ENCODE measurements at places on chromosomes 7 and 10.

GRCh38 chr7:127955051-127955531, 76.1 kb downstream of the LRRC4 start:
- DNase-seq: no peak

- DNase-seq: no peak
These were observed 704.9 kb upstream of the AUTS2 start for GRCh38 chr7:68893411-68893810.

GRCh38 chr10:128529225-128529624, 403.0 kb upstream of the MKI67 start:
- DNase-seq: no peak

DNA sequence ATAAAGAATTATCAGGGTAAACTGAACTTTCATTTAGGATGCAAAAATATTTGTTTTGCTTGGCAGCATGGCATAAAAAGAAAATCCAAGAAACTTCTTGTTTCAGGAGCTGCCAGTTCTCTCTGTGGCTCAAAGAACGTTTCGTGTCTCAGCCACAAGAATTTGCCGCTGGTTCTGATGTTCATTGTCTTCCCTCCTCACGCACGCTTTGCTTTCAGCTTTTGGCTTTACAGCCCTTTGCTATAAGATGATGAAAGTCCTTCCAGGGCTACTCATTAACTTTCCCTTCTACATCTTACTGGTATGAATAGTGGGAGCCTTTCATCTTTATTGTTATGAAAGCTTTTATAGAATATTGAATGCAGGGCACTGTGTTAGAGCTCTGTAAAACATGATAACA, 124.7 kb downstream of the BICC1 start:
- DNase-seq: no peak

- DNase-seq: no peak
These were observed 48.2 kb upstream of the VIPR2 start for GRCh38 chr7:159192725-159193453.

DNA sequence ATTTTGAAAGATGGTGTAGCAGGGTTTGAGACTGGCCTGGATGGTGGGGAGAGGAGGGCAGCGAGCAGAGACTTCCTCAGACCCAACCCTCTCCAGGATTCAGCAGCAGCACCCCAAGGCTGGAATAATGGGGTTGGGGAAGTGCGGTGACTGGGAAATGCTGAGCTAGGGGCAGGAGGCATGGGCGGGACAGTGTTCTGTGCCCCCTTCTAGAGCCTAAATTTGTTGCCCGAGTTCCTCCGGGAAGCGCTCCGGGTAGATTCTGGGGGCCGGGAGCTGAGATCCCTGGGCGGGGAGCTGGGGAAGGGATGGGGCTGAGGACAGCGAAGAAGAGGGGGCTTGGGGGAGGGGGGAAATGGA, at the start of gene CHAT:
CHAT (plus strand) TSS at position 156 of the 360 bp plus-strand sequence; CDS start at position 309, 153 bp downstream.
- DNase-seq: no peak

DNA sequence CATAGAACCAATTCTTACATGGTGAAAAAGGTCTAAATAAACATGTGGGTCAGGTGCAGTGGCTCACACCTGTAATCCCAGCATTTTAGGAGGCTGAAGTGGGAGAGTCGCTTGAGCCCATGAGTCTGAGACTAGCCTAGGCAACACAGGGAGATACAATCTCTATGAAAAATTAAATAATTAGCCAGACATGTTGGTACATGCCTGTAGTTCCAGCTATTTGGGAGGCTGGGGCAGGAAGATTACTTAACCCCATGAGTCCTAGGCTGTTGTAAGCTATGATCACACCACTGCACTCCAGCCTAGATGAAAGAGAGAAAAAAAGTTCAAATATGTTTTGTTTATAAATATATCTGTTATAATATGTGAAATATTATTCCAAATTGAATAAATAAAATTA, 643.6 kb downstream of the IPMK start:
- DNase-seq: no peak

DNA sequence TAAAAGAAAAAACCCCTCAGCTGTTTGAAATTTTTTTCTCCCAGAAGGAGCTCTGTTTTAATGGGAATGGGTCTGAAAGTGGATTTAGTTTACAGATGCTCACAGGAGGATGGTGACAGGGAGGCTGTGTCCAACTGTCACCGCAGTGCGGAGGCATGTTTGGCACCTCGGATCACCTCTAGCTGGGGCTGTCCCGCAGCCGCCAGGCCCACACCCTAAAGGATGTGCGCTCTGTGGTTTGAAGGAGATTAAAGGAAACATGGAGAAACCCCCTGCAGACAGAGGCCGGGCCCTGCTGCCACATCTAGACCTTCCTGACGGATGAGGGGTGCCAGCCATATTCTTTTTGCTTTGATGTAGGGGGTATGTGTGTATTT, 160.6 kb downstream of the DNAJB6 start:
- DNase-seq: no peak

- no peak for DNase-seq
These were observed 121.2 kb downstream of the EMX2 start for GRCh38 chr10:117663750-117664149.

GRCh38 chr10:28677888-28678686, 766 bp downstream of the BAMBI start:
- DNase-seq: no peak

DNA sequence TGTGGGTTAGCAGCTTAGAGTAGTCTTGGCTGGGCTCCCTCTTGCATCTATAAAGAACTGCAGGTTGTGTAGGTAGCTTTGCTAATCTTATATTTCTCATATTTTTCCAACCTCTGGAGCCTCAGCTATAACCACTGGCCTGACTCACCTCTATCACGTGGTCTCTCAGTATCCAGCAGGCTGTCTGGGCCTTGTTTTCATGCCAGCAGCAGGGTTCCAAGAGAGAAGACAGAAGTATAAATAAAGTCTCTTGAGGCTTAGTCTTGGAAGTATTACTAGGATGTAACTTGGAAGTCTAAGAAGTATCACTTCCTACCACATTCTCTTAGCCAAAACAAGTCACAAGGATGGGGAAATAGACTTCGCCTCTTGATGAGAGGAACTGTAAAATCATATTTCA, 73.3 kb downstream of the WIPF3 start:
- DNase-seq: no peak

DNA sequence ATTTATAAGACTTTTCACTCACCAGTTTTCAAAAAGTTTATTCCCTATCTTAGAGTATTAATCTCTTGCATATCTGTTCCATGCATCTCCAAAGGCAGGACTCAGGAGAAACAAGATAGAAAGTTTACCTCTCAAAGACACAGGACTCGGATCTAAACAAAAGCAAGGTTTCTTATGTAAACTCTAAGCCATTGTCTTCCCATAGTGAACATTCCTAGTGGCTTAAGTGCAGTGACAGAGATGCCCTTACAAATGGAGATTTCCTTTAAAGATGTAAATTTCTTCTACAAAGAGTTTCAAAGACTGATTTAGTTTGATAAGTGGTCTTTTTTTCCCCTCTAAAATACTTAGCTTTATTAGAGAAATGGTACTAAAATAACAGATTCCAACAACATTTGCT, 209.8 kb downstream of the ACTR3B start:
- DNase-seq: no peak

DNA sequence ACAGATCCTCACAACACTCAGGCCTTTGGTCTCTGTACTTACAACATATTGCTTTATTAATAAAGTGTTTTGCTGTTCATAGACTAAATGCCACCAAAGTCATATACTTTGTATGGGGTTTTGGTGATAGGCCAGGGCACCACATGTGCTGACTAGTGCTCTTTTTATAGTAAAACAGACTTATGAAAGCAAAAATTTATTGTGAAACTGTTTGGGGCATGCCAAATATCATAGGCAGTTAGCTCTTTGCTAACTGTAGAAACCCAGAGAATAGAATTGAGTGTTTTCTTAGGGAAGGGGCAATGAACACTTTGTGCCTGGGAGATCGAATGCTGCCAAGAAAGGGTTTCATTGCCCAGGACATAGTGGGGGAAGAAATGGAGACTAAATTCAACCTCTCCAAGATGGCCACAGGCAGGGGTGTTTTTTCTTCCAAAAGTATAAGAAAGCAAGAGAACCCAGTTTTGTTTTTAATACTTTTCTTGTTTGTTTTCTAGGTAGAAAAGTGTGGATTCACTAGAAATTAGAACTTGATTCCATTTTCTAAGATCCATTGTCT, 142.7 kb downstream of the TRIL start:
- no peak for DNase-seq

DNA sequence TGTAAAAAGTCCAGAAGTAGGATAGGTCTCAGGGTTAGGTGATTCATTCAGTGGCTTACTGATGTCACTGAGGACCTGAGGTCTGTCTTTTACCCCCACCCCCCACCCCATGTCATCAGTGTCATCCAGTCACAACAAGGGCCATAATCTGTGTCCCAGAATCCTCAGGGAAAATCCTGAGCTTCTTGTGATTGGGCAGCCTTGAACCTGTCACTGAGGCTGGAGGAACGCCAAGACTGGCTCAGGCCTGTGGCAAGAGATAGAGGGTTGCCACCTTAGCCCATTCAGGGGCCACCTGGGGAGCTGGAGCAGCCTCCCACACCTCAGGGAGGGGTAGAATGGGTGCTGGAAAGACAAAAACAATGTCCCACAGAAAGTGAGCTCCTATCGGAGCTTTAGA, 29.7 kb downstream of the NUB1 start:
- no peak for DNase-seq

DNA sequence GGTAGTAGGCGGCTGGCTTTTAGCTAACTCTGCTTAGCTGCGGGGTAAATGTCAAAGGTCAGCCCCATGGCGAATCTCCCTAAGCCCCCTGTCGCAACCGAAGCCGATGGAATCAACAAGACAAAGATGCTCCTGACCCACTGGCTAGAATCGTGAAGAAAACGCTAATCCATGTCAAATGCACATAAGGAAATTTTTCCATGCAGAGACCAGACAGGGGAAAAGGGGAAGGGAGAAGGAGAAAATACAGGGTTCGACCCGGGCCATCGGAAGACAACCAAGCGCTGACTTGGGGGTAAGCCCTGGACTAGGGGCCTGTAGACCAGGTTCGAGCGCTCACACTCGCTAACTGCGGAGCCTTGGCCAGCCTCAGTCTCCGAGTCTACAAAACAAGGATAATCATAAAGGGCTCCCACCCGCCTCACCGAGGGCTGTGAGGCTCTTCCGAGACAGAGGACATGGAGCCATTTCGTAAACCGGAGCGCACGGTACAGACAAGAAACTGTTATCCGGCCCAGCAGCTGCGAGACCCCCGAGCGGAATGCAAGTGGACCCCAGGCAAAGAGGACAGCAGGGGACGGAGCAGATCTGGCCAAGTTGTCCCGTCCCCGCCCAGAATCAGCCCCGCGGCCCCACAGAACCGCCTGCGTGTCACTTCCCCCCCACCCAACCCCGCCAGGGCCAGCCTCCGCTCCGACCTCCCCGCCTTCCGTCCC, 507 bp downstream of the SAR1A start:
- no peak for DNase-seq

- DNase-seq: no peak
These were observed 76.4 kb downstream of the GOLGA7B start for GRCh38 chr10:97926055-97926454.

- no peak for DNase-seq
These were observed 43.4 kb upstream of the GHITM start for GRCh38 chr10:84095811-84096497.

Measured in activated T-helper 1 cell treated with anti-CD3 and anti-CD28 coated beads, Interleukin-2, amount 50 U/mL, for 16 hours (primary cell).